Activated CD4-positive, alpha-beta memory T cell treated with anti-CD3 and anti-CD28 coated beads, Interleukin-2, amount 10 ng/mL, durations not matched to agents 7 days and 5 days (primary cell): ENCODE measurements at places on chromosomes 7 and 10. TPM values are rescaled to one million over a fixed set of nuclear protein-coding genes. Genes with fewer than 3 reads are reported as not detected.

GRCh38 chr10:13512564-13512963 is 16.2 kb downstream of the BEND7 start:
- no peaks in the 10 kb centered on the region for H3K36me3 ChIP-seq
- H3K27ac ChIP-seq: no peak overlapping the region

DNA sequence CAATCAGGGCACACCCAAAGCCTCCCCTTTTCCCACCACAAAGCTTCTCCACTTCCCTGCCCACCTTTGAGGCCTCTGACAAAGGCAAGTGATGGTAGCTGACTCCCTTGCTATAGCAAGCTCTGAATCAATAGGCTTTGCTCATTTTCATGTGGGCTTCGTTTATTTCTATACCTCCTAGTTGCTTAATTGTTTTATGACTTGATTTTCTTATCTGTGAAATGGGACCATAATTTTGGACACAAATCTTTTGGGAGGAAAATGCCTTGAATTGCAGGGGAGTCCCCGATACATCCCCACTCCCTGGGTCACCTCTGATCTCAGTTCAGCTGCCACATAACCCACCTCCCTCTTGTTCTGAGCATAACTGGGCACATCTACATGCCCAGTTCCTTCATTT is 13.7 kb upstream of the DLG5 start:
- H3K27me3 ChIP-seq: peaks cover 2% of the 10 kb centered on the region
- H3K27ac ChIP-seq: no peak overlapping the region
- no peaks in the 10 kb centered on the region for H3K4me1 ChIP-seq
- DNase-seq: no peak
- H3K4me3 ChIP-seq: no peak overlapping the region

- DNase-seq: no peak
- H3K4me1 ChIP-seq: peaks cover 9% of the 10 kb centered on the region
- H3K27ac ChIP-seq: no peak overlapping the region
- peaks cover 80% of the 10 kb centered on the region for H3K27me3 ChIP-seq
- H3K36me3 ChIP-seq: peaks cover 4% of the 10 kb centered on the region
Observed at GRCh38 chr10:117135026-117135372, 3.1 kb downstream of the VAX1 start.

The SH2D4B gene
- total RNA-seq: 0.13 TPM

The LCOR gene
- total RNA-seq: 25.7 TPM

GRCh38 chr10:132164761-132165278 is 21.9 kb upstream of the DPYSL4 start:
- no peaks in the 10 kb centered on the region for H3K27me3 ChIP-seq
- H3K4me3 ChIP-seq: no peak overlapping the region
- no peak overlapping the region for H3K27ac ChIP-seq
- peaks cover 38% of the 10 kb centered on the region for H3K4me1 ChIP-seq

DNA sequence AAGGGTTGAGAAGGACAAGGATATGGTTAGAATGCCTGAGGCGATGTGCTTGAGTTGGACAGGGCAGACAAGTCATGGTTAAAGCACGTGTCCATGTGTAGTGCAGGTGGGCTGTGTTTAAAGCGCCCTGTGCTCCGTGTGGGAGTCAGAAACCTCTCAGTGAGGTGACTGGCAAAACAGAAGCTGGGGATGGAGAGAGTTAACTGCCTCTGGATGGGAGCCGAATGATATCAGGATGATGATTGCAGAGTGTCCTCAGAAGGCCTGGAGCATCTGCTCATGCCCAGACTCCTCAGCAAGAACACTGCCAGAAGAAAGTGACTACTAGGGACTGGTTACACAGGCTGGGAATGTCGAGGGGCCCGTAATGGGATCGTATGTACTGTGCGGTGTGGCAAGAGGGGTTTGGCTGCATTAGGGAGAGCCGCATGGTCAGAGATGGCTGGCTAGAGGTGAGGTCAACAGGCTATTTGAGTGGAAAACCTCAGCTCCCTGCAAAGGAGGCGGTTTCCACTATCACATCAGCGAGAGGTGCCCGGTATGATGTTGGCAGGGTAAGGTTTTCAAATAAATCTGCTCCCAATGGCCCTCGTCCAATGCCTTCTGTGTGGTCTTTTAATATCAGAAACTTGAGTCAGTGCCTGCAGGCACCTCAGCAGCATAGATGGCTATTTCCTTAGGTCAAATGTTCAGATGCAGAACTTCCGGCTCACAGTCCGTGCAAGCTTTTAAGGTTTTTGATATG is 26.1 kb upstream of the MRC1 start:
- H3K27ac ChIP-seq: no peak overlapping the region
- peaks cover 3% of the 10 kb centered on the region for H3K27me3 ChIP-seq
- H3K4me1 ChIP-seq: no peaks in the 10 kb centered on the region
- DNase-seq: no peak
- H3K4me3 ChIP-seq: no peak overlapping the region

- no peaks in the 10 kb centered on the region for H3K36me3 ChIP-seq
- H3K4me3 ChIP-seq: no peak overlapping the region
- H3K4me1 ChIP-seq: no peaks in the 10 kb centered on the region
- H3K27me3 ChIP-seq: peaks cover 5% of the 10 kb centered on the region
Observed at GRCh38 chr10:86193841-86194240, 172.8 kb downstream of the GRID1 start.

- no peaks in the 10 kb centered on the region for H3K4me1 ChIP-seq
- H3K36me3 ChIP-seq: no peaks in the 10 kb centered on the region
- no peak overlapping the region for H3K4me3 ChIP-seq
- DNase-seq: no peak
- H3K27me3 ChIP-seq: no peaks in the 10 kb centered on the region
- H3K27ac ChIP-seq: no peak overlapping the region
Observed at GRCh38 chr10:126135941-126136595, 239.7 kb downstream of the FANK1 start.

- H3K4me1 ChIP-seq: no peaks in the 10 kb centered on the region
- H3K27ac ChIP-seq: no peak overlapping the region
- H3K36me3 ChIP-seq: no peaks in the 10 kb centered on the region
- no peak overlapping the region for H3K4me3 ChIP-seq
Observed at GRCh38 chr10:126177417-126178030, 210.8 kb downstream of the ADAM12 start.

The TEX47 gene
- not detected for total RNA-seq

The PCGF5 gene
- 45.9 TPM for total RNA-seq

The ASZ1 gene
- total RNA-seq: not detected
